AG04449 (cell line): ENCODE measurements at places on chromosomes 3 and 15.
A peak's percentile ranks its signal among the peaks of the same experiment; 100 is the strongest.

GRCh38 chr3:162491952-162492351 lies 995.3 kb downstream of the OTOL1 start:
- DNase-seq, result no peak

DNA sequence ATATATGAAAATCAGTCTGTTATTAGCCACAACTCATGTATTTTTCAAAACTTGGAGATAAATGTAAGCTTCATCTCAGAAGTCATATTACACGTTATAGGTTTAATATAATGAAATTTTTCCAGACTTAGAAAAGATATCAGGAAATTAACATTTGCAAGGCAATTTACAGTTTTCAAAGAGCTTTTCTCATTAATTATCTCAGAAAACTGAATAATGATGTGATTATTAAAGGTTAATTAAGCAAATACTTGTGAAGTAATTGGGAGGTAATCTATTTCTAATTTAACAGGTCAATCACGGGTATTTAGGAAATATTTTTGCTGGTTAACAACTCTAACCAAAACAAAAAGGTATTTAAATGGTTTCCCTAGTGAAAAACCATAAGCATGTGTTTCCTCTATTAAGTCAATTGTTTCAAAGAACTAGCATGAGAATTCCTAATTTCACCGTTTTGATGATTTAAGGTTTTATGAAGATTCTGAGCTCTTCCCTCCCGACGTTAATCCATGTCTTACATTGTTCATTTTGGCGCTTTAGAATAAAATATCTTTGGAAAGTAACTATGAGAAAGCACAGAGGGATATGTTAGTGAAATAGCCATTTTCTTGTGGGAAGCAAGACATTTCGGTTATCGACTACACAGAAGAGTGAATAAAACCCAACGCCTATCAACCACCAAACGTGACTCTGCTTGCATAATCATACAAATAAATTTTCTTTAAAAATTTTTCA lies 1.5 kb upstream of the NEO1 start:
- DNase-seq, result no peak

DNA sequence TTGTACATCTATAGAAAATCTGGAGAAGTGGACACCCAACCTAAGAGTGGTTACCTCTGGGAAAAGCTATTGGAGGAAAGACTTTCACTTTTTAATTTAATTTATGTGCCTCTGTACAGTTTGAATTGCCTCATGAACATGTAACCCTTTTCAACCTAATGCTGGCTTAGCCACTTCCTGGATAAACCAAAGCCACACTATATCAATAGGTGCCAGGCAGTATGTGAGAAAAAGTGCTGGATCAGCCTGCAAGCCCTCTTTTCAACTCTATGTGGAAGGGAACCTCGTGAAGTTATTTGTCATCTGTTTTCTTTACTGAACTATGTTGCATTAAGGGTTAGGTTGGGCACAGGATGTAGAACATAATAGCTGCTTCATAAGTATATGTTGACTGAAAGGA lies 9.3 kb upstream of the TOPAZ1 start:
- DNase-seq, result no peak

GRCh38 chr15:86178845-86179244 lies 99.2 kb downstream of the AGBL1 start:
- DNase-seq, result no peak

- no peak for DNase-seq
Observed at GRCh38 chr3:32531010-32531647, 28.5 kb upstream of the CMTM6 start.

DNA sequence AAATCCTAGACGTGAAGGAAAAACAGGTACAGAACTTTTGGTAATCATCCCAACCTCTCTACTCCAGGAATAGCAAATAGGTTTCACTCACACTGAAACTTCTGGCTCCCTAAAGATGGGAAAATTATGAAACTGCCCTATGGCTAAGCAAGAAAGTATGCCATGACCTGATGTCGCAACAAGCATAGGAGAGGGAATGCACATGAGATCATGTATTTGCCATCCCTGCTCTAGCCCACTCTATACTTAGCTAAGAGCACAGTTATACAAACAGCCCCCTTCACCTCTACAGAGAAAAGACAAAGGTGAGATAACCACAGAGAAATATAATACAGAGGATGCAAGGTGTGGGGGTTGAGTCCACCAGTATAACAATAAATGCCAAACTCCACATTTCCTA lies 102.7 kb downstream of the TBC1D5 start:
- peak; percentile 77 for DNase-seq

DNA sequence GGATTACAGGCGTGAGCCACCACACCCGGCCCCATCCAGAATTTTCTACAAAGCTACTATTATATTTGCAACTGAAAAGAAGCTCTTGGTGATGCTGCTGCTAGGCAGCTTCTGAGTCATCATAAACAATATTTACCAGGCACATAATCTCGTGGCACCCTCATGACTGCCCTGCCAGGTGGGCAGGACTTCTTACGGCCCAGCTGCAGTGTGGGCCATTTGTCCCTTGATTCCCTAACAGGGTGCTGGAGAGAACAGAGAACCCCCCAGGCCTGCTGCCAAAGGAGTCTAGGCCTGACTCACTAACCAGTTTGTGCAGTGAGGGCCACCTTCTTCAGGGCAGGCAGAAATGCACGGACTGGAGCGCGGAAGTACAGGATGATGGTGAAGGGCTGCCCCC lies 4.9 kb downstream of the EPB42 start:
- DNase-seq, result no peak

- DNase-seq, result no peak
Observed at GRCh38 chr3:1252061-1252430, 159.2 kb downstream of the CNTN6 start.

- no peak for DNase-seq
Observed at GRCh38 chr3:138474163-138474562, 39.7 kb downstream of the ESYT3 start.

- DNase-seq, result no peak
Observed at GRCh38 chr3:139934613-139935015, 371 bp upstream of the CLSTN2 start.

DNA sequence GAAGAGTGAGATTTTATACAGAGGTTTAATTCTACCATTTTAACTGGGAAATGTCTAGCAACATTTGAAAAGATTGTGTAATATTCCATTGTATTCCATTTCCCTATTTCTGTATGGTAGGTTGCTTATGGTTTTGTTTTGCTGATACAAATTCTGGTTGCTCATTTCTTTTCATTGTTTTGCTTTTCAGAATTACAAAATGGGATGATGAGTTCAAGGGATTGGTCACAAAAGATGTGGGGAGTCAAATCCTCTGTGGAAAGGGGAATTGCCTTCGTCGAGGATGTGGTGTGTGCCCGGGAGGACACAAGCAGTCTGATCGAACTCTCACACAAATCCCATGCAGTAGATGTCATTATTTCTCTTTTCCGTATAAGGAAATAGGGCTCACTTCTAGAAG lies 18.3 kb downstream of the SLCO3A1 start:
- DNase-seq, result no peak

DNA sequence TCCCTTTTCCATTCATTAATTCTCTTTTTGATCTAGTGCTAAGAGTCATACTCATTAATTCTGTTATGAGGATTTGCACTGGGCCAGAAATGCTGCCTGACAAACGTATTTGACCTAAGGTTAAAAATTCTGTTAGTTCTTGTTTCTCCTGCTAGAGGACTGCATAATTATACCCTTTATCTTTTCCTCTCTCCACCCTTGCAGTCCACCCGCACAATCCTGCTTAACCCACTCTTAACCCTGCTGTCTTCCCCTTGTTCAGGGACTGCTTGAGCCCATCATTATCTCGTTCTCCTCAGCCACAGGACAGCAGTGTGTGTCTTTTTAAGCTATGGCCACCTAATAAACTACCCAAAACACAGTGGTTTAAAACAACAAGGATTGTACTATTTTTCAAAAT lies 31.1 kb upstream of the DYNC1LI1 start:
- DNase-seq, result no peak

DNA sequence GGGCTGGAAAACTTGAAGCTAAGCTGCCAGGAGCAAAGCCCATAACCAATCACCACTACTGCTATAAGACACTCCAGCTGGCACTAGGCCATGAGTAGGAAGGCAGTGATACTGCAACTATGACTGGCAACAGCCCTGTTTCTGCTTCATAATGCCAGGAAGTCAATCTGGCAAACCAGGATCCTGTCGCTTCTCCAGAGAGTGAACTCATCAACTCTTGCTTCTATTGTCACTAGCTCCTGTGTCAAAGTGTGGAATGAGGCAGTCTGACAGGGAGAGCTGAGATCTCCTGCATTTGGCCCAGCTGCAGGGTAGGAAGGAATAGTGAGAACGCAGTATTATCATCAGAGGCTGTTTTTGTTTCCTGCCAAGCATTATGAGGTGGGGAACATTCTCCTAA lies 105.3 kb downstream of the CTNNB1 start:
- DNase-seq, result no peak

- no peak for DNase-seq
Observed at GRCh38 chr3:54955496-54955895, 27.6 kb upstream of the LRTM1 start.

GRCh38 chr3:130894130-130894985 lies 474 bp downstream of the ATP2C1 start:
- no peak for DNase-seq

DNA sequence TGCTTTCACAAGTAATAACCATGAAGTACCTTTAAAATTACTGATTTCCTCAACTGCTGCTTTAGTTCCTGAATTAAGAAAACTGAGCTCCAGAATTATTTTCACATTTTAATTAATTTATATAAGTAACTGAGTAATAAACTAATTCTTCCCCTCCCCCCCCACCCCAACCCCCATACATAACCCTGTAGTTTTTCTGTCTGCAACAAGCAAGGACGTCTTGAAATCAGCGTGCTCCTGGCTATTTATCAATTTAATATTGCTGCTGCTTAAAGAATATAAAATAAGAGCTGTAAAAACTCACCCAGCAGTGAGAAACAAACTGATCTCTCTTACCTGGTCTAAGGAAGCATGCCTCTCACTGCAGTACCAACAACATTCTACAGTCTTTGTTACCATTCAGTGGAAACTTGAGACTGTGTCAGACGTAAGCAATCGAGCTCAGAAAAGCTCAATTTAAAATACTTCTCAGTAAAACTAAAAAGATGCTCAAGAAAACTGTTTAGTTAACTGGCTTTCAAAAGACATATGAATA lies 121.0 kb downstream of the TFDP2 start:
- peak; percentile 19 for DNase-seq

- no peak for DNase-seq
Observed at GRCh38 chr3:12439161-12439940, 44.9 kb upstream of the TSEN2 start.
